Sigmoid colon (tissue), 7 donors: ENCODE measurements at places on chromosomes 5 and 9. TPM values are rescaled to one million over a fixed set of nuclear protein-coding genes. Genes with fewer than 3 reads are reported as not detected.

Gene CCNI2
- polyA plus RNA-seq: 1.8 TPM

- H3K27ac ChIP-seq: no peak overlapping the region
- H3K4me1 ChIP-seq: peaks cover 8% of the 10 kb centered on the region
- no peak overlapping the region for H3K4me3 ChIP-seq
- no peak for DNase-seq
These were observed 94.0 kb downstream of the RAPGEF6 start for GRCh38 chr5:131541071-131541470.

DNA sequence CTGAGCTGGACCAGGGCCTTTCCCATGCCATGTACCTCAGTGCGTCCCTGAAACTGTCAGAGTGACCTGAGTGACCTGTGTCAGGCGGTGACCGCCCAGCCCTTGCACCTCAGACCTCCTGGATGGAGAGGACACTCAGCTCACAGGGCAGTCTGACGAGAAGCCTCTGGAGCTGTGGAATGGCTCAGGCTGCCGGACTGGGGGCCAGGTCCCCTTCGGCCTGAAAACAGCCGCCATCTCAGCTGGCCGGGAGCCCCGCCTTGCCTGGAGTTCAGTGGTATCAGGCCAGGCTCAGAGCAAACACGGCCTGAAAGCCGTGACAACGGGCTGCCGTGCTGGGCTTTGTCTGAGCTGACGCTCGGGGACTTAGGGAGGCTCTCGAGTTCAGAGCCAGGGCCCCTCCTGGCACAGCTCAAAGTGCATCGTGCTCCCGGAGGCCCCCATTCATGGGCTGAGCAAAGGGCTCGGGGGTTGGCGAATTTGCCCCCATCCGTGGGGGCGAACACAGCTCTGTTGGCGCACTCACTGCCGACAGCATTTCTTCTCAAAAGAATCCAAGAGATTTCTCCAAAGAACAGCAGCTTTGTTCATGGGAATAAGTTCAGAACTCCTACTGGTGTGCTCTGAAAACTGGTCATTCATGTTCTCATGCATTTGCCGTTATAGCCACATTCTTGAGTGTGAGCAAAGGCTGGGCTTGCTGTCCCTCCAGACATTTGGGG lies 8.4 kb upstream of the SLC9A3 start:
- no peak overlapping the region for H3K4me3 ChIP-seq
- peaks cover 13% of the 10 kb centered on the region for H3K4me1 ChIP-seq
- H3K27me3 ChIP-seq: peaks cover 88% of the 10 kb centered on the region
- no peaks in the 10 kb centered on the region for H3K36me3 ChIP-seq
- H3K27ac ChIP-seq: no peak overlapping the region

- H3K4me3 ChIP-seq: no peak overlapping the region
- no peak overlapping the region for H3K27ac ChIP-seq
- DNase-seq: no peak
- no peaks in the 10 kb centered on the region for H3K36me3 ChIP-seq
- H3K27me3 ChIP-seq: no peaks in the 10 kb centered on the region
These were observed 24.4 kb downstream of the IQGAP2 start for GRCh38 chr5:76427206-76428140.

Gene GAS1
- 0.23 TPM for polyA plus RNA-seq

DNA sequence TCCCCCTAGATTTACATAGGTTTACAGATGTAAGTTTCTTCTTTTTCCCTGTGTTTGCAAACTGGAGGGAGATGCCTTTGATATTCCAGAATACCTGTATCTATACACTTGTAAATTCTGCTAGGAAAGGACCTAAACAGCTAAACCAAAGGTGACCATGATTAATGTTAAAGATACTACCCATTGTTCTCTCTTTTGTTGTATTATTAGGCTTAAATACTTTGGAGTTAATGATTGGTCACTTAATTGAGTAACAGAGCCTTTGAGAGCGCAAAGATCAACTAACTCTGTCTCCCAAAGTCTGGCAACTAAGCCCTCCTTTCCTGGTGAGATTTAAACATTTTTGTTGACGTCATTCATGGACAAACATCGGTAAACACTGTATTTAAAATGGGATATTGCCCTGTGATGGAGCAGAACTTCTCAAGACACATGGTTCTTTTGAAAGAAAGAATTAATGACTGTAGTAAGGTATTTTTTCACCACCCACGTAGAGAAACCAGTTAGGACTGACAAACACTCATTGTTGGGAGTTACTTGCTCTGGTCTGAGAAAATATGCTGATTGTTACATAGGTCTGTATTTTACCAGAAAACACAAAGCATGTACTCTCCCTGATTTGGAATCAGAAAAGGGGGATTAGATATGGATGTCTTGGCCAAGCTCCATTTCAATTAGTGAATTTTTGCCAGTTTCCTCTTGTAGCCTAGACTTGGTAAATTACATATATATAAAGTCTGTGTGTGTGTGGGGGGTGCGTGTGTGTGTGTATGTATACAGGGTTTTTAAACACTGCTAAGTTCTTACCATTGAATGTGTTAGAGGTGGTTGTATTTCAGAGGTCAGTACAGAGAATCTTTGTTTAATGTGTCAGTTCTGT lies 4.6 kb downstream of the VCAN start:
- no peak overlapping the region for H3K27ac ChIP-seq
- DNase-seq: no peak
- peaks cover 36% of the 10 kb centered on the region for H3K4me1 ChIP-seq
- peaks cover 31% of the 10 kb centered on the region for H3K27me3 ChIP-seq
- H3K36me3 ChIP-seq: no peaks in the 10 kb centered on the region

Gene ARHGEF39
- 1.6 TPM for polyA plus RNA-seq

Gene CARTPT
- polyA plus RNA-seq: not detected

Gene HCN1
- not detected for polyA plus RNA-seq

Gene PDZD2
- polyA plus RNA-seq: 2.1 TPM

Gene ALDH1B1
- polyA plus RNA-seq: 24.0 TPM

Gene SNAPC3
- 21.2 TPM for polyA plus RNA-seq

Gene SHISAL2B
- polyA plus RNA-seq: not detected

Gene MVB12B
- polyA plus RNA-seq: 8.9 TPM
